CD8-positive, alpha-beta memory T cell (primary cell): ENCODE measurements at places on chromosomes 11 and 22. TPM values are rescaled to one million over a fixed set of nuclear protein-coding genes. Genes with fewer than 3 reads are reported as not detected.

APLNR gene
- not detected for polyA plus RNA-seq

SLC15A3 gene
- polyA plus RNA-seq: not detected

DNA sequence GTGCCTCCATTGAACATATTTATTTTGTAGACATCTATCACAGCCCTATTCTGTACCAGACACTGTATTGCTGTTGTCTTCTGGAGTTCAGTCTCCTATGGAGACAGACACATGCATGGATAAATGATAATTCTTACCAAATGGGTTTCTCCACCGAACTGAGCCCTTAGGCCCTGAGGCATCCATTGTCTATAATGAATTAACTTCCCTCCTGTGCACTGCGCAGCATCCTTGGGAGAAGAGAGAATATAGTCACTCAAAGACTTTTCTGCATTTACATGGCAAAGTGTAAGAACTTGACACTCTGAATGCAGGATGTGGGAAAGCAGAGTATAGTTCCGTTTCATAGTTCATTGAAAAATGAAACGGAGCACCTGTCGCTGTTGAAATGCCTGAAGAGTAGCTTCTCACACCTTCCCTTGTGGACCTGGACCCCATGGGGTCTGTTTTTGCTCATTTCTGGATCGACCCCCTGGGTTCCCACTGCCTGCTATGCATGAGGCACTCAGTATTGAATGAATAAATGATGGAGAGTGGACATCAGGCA lies 6.2 kb downstream of the ZNRF3 start:
- DNase-seq: no peak

DNA sequence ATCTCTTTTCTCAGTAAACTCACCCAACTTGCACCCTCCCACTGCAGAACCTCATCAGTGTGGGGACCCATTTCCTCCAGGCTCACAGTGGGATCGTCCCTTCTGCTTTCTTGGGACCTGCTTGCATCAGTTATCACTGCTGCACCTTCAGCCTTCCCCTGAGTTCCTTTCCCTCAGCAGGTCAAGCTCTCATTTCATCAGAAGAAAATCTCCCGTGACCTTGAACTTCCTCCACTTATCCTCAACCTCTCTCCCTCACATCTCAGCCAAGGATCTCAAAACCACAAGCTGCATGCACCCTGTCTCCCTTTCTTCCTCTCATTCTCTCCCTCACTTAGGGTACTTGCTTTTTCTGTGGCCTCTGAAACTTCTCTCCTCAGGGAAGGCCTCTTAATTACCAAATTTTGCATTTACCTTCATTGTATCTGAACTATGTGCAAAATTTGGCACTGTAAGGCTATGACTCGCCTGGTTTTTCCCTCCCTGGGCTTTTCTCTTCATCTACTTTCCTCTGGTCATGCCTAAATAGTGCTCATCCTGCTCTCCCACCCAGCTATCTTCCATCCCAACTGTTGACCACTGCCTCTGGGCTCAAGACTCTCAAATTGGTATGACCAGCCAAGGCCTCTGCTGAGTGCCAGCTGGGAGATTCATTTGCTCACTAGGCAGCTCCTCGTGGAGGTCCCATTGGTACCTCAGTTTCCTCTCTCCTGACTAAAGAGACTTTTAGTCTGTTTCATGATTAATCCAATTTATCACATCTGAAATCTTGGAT lies 2.7 kb upstream of the RCE1 start:
- DNase-seq: no peak

DNA sequence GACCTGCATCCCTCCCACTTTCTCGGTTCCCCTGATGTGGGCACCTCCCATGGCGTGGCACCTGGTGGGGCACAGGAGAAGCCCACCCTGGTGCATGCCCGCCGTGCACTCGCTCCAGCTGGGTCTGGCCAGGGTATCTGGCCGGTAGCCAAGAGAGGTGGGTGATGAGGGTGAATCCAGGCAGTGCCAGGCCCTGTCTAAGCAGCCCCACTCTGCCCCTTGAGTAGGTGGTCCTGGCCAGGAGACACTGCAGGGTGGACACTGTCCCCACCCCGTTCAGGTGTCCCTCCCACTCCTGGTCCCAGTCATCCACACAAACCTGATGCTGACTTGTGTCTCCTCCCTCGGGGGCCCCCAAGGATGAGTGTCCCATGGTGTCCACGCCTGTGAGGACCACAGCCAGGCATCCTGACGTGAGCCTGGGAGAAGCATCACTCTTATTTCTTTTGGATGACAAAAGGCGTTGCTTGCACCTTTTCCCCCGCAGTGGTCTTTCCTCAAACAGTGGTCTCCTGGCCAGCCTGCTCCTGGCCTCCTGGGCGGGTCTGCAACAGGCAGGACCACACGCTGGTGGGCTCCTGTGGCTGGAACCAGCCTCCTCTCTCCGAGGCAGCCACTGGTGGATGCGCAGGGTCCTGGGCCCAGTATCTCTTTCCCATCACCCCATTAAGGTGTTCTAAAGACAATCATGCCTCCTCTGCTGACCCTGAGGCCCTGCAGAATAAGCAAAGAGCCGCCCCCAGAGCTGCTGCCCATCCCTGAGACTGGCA lies 922.3 kb downstream of the BRD1 start:
- DNase-seq: no peak

DNA sequence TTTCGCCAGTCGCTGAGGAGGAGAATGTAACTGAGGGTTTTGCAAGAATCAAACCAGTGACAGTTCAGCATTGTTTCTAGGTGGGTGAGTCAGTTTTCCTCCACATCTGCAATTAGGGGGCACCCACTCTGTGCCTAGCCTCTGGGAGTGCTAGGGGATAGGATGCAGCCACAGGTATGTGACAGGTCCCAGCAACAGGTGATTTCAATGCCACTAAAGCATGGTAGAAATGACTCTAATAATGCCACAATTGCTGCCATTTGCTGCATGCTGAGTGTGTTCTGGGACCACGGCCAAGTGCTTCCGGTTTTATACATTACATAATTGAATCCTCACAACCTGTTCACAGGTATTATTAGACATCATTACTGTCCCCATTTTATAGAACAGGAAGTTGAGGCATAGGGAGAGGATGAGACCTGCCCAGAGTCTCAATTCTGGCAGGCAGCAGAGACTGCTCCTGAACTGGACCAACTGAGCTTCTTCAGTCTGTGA lies 556 bp downstream of the CRYBB2 start:
- no peak for DNase-seq

GRCh38 chr22:24541681-24542515 lies 13.0 kb downstream of the GUCD1 start:
- no peak for DNase-seq

DNA sequence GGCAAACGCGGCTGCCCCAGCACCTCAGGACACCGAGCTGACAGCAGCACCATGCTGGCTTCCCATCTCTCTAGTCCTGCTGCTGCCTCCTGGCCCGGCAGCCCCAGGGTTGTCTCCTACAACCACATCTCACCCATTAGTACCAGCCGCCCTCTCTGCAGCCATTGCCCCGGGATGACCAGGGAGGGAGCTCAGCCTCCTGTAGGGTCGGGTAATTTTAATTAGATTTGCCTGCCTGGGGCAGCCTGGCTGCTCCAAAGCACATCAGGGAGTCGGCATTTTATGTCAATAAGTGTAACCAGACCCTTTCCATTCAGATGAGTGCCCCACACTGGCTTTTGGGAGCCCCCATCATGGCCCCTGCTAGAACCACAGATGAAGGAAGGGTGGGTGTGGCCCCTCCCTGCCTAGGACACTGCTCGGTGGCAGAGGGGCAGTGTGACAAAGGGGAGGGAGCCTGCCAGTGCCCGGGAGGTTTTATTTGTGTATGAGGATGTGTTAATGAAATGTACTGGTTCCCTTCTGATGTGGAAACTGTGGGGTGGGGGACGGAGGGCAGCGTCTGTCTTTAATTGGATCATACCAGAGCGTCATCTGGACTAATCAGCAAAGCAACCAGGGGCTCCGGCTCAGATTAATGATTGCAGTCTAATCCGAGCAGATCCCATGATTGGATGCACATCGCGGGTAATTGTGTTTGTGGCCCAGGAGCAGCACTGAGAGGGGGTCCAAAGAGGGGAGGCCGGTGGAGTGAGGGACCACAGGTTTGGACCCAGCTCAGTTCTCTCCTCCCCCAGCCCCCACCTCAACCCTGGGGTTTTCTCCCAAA lies 125.3 kb downstream of the FEZ1 start:
- no peak for DNase-seq

DNA sequence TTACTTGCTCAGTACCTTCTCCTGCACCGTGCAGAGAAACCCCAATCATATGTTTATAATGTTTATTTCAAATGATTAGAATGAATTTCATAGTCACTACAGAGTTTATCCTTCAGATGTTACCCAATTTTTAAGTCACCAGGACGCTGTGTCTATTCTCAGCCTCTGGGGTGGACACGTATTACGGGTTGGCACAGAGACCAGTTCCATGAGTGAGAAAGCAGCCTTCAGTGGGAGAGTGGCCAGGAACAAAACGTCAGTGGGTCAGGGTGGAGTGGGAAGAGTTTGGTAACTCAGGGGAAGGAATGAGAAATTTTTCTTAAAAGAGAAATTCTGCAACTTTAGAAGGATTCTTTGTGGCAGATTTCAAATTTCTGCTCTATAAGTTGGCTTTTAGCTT lies 77.1 kb upstream of the MTMR2 start:
- no peak for DNase-seq

- no peak for DNase-seq
These were observed 203.0 kb downstream of the TRIM29 start for GRCh38 chr11:119934866-119935265.
